ENCODE measurements at places on chromosomes 2 and 18.

DNA sequence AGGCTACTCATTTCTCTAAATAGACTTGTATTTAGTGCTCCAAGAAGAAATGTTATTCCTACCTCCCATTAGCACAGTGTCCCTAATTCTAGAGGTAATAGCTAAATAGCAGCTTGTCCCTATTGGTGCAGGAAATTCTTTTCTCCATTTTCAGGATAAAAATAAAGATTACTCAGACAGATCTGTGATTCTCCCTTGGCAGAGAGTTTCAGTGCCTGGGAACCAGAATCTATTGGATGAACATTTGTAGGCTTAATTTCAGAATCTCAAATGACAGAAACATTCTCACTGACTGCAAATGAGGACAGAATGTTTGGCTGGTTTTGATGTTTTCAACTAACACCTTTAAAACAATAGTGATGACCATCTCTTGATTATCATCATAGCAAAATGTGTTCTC lies 33.3 kb upstream of the LGALSL start:
- DNase-seq: no peak

DNA sequence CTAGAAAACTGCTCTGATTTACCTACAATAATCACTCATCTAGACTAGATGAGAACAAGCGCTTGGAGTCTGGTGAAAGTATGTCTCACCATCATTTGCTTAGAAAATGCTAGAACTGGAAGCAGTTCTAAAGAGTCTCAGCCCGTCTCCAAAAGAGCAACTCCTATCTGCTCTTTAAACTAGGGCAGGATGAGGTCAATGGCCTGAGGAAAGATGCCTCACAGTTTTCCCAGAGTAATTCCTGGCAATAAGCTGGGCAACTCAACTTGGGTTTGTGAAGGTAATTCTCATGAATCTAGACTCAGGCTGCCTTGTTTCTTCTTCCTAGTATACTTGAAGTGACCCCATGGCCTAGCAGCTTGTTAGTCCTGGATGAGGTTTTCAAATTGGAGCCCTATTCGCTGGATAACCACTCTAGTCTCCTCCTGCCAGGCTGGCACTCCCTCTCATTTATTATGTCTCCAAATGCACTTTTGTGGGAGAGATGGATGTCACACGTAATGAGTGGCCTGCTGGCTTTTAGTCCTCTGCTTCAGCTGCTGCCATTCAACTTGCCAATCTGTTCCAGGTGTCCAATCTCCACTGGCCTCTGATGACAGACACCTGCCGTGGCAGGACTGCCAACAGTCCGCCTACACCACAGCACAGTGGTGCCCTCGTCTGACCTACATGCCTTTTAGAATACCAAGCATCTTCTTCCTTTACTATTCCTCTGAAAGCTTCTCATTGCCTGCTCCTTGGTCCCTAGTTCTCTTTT lies 80.9 kb downstream of the CABYR start:
- DNase-seq: no peak

GRCh38 chr18:73639788-73640187 lies 507.8 kb downstream of the FBXO15 start:
- no peak for DNase-seq

- peak; percentile 6 for DNase-seq
These were observed 42.5 kb downstream of the CPO start for GRCh38 chr2:206981739-206982340.

- no peak for DNase-seq
These were observed 83.9 kb upstream of the REV1 start for GRCh38 chr2:99573634-99574251.

- no peak for DNase-seq
These were observed 194.2 kb upstream of the MEX3C start for GRCh38 chr18:51391731-51392130.

- DNase-seq: no peak
These were observed 74.1 kb downstream of the DGKD start for GRCh38 chr2:233428438-233428837.

DNA sequence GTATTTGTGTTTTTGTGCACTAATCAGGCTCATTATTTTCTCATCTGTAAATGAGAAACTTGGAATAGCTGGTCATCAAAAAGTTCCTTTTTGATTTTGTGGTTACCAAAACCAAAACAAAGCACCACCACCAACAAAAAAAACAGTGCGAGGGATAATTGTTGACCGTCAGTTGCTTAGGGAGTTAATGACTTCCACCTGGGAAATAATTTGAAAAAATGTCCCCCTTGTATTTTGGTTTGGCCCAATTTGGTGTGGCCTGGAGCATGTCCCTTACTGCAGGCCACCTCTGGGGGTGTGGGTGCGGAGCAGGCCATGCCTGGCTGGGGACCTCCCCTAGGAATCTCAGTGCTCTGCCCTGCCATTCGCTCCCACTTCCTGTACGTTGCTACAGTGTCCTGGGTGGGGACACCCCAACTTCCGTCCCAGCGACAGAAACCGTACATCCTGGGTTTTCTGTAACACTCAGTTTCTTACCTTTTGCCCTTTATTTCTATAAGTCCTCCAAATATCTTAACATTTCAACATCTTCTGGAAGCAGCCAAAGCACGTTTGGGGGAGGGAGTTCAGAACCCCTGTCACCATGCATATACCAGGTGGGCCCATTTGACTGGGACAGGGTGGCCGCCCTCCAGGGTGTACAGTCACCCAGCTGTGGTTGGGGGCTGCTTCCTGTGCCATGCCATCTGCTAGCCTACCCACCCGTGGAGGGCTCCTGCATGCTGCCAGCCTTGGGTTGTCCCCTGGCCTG lies 31.3 kb downstream of the NCK2 start:
- peak; percentile 63 for DNase-seq

GRCh38 chr2:48459921-48460320 lies 70.0 kb upstream of the STON1 start:
- DNase-seq: no peak

GRCh38 chr2:212646698-212647366 lies 108.2 kb upstream of the ERBB4 start:
- DNase-seq: no peak

- peak; percentile 71 for DNase-seq
These were observed 180.3 kb downstream of the ANKRD44 start for GRCh38 chr2:197130318-197130717.

- DNase-seq: no peak
These were observed 62.5 kb downstream of the LHCGR start for GRCh38 chr2:48693066-48693465.

DNA sequence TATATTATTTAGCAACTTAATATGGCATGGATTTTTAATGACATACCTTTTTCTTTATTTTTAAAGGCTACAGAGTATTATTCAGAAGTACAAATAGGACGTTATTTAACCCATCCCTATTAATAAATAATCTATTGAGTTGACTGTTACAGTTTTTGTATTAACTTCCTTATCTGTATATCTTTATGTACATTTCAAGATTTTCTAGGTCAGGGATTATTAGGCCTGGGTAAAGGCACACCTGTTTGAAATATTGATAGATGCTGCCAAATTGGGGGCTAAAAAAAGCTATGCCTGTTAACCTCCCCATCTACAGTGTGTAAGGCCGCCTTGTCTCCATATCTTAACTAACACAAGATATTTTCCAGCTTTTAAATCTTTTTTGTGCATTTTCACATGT lies 6.6 kb downstream of the NPAS2 start:
- DNase-seq: no peak

DNA sequence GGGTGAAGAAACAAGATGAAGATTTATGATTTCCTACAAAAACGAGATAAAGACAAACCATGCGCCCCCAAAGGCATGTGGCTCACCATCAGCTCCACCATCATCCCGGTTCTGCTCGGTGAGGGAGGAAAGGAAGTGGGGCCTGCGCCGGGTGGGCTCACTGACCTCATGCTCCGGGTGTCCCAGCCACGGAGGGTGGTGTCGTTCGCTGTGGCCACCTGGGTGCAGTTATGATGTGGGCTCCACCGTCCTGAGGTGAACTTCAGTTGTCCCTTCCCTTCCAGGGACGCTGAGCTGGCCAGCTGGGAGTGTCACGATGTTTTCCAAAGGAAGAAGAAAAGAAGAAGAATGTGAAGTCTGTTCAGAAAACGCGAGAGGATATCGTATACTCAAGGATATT lies 180.9 kb downstream of the EIPR1 start:
- DNase-seq: no peak

- no peak for DNase-seq
These were observed 113.3 kb downstream of the TFCP2L1 start for GRCh38 chr2:121171625-121172119.

GRCh38 chr18:56495884-56496283 lies 142.5 kb downstream of the TXNL1 start:
- no peak for DNase-seq

DNA sequence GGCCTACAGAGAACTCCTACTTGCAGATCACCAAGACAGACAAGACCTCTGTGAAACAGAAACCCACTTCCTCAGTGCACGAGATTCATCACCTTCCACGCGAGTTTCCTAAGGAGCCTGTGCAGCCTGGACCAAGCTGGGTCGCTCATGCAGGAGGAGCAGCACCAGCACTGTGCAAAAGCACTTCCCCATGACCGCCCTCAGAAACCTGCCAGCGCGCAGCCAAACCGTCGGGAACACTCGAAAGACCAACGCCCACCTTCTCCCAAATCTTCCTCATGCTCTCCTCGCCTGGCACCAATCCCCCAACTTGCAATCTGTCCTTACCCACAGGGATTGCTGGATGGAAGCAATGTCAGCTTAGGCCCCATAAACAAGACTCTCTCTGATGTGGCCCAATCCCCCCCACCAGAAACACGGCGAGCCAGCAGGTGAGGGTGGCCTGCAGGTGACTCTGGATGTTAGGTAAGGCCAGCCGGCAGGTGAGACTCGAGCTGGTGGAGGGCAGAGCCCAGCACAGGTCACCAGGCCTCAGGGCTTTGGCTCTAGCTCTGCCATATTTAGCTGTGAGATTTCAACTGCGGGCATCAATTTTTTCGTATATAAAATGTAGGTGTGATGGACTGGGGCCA lies 69.4 kb downstream of the PXDN start:
- no peak for DNase-seq

DNA sequence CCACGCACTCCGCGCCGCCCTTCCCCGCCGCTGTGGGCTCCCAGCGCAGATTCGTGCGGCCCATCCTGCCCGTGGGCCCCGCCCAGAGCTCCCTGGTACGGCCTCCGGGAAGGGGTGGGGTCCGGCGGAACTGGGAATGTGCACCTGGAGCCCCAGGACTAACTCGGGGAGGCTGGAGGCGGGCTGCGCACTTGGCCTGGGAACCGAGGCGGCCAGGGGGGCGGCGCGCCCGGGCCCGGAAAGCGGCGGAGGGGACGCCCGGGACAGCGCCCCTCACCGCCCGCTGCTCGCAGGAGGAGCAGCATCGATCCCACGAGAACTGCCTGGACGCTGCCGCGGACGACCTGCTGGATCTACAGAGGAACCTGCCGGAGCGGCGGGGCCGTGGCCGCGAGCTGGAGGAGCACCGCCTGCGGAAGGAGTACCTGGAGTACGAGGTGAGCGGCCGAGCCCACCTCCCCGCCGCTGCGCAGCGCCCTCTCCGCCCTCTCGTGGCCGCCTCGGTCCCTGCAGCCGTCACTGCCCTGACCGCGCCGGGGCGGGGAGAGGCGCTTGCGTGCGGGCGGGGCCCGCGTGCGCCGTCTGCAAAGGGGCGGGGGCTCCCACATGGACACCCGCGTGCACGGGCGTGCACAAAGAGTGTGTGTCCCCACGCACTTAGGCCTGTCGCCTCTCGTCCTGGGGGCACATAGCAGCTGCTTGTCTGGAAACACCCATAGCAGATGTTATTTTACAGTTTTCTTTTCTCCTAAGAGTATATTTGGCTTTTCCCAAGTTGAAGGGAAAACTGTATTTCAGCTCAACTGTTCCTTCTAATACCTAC lies 25.2 kb downstream of the PSD4 start:
- DNase-seq: peak; percentile 62

- DNase-seq: no peak
These were observed 49.3 kb upstream of the ZNF385B start for GRCh38 chr2:179910735-179911113.

Measured in NAMALWA (cell line).